Stimulated activated CD4-positive, alpha-beta T cell treated with anti-CD3 and anti-CD28 coated beads, Interleukin-4, amount 100 ng/mL, for 1 hour (primary cell): ENCODE measurements at places on chromosomes 12 and 14.
A peak's percentile ranks its signal among the peaks of the same experiment; 100 is the strongest.

GRCh38 chr12:121209624-121210572 lies at the start of gene P2RX4:
P2RX4 (plus strand) TSS chr12:121210129; CDS start chr12:121210165, 36 bp downstream.
- peak; percentile 86 for DNase-seq

DNA sequence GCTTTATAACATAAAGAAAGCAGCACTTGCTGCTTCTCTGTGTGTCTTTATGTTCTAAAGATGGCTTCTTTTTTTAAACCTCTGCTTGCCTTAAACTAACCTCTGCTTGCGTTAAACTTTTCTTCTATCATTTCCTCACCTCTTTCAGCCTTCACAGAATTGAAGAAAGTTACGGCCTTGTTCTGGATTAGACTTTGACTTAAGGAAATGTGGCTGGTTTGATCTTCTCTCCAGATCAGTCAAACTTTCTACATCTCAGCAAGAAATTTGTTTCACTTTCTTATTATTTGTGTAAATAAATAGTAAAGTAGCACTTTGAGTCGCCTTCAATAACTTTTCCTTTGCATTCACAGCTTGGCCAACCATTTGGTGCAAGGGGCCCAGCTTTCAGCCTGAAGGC lies 64.2 kb downstream of the CMAS start:
- no peak for DNase-seq

- DNase-seq: no peak
Observed at GRCh38 chr12:118543651-118544050, 167.3 kb downstream of the SUDS3 start.

DNA sequence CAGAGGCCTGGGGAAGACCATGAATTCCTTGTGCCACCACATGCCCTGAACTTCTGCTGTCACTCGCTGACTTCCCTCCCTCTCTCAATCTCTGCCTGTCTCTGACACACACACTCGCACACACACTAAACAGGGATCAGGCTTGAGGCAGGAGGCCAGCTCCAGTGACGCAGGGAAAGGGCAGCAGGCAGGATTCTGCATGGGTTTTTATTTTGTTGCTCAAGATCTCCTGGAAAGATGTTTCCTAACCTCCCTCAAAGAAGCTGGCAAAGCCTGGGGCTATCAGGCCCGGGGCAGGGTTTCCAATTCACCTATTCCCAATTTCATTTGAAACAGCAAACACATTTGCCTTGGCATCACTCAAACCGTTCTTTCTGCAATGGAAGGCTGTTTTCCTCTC lies 27.7 kb upstream of the PEX5 start:
- no peak for DNase-seq

- DNase-seq: no peak
Observed at GRCh38 chr14:79834868-79835267, 376.4 kb downstream of the DIO2 start.

- no peak for DNase-seq
Observed at GRCh38 chr12:3086729-3087323, 9.6 kb downstream of the TSPAN9 start.

DNA sequence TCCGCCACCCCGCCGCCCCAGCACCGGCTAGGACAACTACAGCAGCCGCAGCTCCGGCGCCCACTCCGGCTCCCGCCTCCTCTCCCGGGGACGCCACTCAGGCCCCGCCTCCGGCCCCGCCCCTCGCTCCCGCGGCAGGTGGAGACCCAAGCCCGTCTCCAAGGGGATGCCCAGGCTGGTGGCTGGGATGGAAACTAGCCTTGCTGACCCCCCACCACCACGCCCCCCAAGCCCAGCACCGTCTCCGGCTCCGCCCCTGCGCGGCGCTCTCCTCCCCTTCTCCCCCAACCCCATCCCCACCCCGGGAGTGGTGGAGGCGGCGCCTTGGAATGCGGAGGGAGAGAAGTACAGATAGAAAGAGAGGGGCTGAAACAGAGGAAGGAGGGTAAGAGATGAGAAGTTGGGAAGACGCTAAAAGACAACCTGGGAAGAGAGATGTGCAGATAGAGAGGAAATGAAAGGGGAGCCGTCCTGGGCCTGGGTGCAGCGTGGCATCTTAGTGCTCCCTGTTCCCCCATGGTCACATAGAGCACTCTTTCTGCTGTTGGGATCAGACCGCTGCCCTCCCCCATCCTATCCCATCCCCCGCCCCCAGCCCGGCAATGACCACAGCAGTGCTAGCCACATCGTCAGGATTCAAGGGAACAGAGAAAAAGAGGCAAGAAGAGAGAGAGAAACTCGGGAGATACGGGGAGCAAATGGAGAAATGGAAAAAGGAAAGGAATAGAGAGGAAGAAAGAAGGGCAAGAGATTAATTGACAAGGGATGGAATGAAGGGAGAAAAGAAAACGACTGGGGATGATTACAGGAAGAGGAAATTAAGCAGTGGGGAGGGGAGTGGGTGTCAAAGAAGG lies at the start of gene ITGA7:
Gene ITGA7, minus strand, starts transcription at position 64 of the 854 bp plus-strand sequence. CDS start 222 bp downstream, outside the sequence.
- DNase-seq: peak; percentile 70

GRCh38 chr14:23352506-23353432 lies at the start of gene SLC22A17:
SLC22A17 (minus strand) TSS chr14:23352887.
- peak; percentile 56 for DNase-seq

DNA sequence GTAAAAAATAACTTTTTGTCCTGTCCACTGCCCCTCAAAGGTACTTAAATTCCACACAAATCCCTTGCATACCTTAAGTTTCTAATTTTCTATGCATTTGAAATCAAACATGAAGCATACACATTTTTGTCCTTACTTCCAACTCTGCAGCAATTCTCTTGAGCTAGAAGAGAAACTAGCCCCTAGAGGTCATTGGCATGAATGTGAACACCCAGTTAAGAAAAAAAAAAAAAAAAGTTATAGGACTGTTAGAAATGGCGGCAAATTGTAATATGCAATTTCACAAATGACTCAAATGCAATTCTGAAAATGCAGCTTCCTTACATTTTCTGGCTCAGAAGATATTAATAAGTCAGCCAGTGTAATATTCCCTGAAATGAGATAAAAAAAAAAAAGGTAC lies 4.6 kb upstream of the ESR2 start:
- DNase-seq: no peak

DNA sequence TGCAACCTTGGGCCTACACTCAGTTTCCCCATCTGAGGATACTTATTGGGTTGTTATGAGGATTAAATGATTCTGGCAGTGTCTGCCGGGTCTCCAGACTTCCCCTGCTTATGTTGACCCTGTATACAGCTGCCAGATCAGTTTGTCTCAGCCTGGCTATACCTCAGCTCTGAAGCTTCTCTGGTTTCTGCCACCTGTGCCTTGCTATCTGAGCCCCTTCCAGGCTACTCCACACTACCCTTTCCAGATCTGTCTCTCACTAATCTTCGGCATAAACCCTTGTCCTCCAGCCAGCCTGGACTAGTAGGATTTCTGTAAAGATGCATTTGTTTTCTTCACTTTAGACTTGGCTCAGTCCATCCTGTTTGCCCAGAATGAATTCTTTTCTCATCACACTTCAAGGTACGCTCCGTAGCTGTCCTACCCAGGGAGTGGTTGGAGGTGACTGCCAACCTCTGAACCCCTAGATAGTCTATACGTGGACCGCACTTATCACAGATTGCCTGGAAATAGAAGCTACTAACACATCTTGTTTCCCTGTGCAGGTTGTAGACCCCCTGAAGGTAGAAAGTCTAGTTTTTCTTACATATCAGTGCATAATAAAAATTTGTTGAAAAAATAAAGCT lies 422.4 kb downstream of the RAD51B start:
- DNase-seq: no peak

DNA sequence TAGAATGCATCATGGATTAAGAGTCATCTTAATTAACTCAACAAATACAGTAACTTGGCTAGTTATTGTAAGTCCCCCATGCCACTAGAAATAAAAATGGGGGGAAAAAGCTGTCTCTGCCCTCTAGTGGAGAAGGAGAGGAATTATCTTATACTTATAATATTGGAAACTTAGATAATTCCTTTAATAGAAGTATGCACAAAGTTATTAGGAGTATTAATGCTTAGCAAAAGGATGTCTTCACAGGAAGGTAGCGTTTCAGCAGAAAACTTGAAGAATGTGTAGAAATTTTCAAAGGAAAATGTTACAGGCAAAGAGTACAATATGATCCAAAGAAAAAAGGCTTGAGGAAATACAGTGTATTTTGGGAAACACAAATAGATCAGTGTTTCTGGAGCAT lies 19.8 kb downstream of the OR5AU1 start:
- no peak for DNase-seq

DNA sequence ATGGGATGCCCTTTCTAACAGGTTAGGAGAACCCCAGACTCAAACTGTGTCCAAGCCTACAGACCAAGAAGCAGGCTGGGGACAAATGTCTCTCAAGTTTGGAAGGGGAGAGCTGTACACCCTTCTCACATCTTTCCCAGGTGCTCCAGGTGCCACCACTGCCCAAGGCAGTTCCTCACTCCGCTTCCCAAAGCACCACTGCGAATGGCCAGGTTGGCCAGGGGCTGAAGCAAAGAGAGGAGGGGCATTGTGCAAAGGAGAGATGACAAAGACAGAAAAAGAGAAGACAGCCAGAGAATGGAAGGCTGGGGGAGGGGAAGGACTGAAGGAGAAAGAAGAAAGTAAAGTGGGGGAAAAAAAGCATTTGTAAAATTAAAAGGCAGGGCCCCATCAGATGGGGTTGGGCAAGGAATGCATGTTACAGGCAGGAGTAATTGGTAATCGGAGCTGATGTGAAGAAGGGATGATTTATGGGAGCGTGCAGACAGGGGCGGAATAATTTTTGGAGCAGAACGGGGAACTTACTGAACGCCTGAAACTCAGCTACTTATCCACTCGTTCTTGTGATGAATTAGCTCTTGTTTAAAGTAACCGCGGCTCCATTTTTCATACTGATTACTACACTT lies 165.8 kb downstream of the ESRRB start:
- DNase-seq: no peak

DNA sequence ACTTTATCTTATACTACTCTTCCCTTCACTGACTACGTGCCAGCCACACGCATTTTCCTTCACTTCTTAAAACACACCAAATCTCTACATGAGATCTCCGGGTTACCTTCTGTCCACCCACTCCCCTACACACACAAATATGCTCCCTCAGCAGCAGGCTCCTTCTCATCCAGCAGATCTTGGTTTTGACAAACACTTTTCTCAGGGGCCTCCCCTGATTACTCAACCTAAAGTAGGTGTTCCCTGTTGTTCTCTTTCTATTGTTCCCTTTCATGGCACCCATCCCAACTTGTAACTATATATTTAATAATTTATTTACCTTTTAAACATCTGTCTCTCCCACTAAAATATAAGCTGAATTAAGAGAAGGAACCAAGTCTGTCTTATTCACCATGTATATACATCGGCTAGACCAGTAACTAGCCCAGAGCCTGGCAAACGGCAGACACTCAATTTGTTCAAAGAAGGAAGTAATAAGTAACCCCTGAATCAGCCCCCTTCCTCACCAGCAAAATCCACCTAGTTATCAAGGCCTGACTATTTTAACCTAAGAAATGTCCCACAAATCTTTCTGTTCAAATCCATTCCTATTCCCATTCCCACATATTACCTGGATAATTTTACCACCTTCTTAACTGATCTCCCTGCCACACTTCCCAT lies 2.7 kb downstream of the C2CD5 start:
- no peak for DNase-seq

GRCh38 chr12:89686311-89686710 lies 22.3 kb downstream of the ATP2B1 start:
- no peak for DNase-seq

DNA sequence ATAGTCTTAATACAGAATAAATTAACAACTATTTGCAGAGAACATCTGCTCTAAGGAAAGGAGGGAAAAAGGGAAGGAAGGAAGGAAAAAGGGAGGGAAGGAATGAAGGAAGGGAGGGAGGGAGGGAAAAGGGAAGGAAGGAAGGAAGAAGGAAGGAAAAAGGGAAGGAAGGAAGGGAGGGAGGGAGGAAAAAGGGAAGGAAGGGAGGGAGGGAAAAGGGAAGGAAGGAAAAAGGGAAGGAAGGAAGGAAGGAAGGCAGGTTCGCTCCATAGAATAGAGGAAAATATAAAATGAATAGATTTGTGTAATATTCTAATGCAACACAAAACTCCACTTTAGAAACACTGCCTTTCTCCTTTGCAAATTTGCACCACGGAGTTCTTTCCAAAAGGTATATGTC lies 16.6 kb downstream of the KICS2 start:
- DNase-seq: no peak

DNA sequence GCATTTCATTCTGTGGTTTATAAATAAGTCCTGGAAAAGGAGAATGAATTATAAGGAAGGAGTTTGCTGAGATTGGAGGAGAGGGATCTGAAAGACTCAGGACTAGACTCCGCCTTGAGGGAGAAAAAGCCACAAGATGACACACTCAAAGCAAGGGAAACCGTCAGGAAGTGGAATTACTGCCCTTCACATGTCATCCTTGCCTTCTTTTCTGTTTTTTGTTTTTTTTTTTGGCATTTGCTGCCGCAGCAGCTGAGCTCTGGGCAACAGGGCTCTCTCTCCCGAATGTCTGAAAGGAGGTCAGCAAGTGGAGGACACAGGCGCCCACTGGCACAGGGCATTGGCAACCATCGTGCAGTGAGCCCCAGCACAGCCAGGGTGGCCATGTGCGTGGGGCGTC lies 344.9 kb downstream of the DPF3 start:
- no peak for DNase-seq

DNA sequence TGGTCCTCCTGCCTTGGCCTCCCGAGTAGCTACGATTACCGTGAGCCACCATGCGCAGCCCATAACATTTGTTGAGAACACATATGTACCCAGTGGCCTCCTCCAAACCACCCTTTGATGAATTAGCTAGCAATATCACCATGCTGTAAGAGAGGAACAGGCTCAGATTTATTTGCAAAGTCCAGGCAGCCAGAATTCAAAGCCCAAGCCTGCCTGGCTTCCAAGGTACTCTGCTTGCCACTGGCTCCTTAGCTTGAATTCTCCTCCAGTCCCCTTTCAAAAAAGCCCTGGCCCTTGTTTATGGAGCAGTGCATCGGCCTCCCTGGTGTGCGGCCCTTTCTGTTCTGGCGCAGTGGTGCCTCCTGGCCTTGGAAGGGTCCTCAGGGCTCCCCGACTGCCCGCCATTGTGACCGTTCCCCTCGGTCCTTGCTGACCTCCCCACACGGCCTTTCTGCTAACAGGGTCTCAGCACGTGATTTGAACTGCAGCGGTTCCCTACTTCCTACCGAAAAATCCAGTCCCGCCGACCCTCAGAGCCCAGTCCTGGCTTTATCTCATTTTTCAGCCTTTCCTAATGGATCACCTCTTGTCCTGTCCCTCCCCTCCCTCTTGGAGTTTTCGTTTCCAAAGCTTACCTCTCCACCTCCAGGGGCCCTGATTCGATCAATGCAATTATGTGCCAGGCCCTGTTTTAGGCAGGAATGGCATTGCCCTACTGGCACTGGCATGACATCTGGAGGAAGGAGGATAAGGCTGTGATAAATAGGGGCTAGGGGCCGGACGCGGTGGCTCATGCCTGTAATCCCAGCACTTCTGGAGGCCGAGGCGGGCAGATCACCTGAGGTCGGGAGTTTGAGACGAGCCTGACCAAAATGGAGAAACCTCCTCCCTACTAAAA lies 22.0 kb downstream of the SLC25A29 start:
- no peak for DNase-seq

- DNase-seq: no peak
Observed at GRCh38 chr14:58808828-58809227, 171.1 kb downstream of the DACT1 start.
